Stimulated activated CD4-positive, alpha-beta T cell treated with anti-CD3 and anti-CD28 coated beads, Interleukin-15, amount 100 ng/mL, for 1 hour (primary cell): ENCODE measurements at places on chromosomes 7 and 10.
A peak's percentile ranks its signal among the peaks of the same experiment; 100 is the strongest.

DNA sequence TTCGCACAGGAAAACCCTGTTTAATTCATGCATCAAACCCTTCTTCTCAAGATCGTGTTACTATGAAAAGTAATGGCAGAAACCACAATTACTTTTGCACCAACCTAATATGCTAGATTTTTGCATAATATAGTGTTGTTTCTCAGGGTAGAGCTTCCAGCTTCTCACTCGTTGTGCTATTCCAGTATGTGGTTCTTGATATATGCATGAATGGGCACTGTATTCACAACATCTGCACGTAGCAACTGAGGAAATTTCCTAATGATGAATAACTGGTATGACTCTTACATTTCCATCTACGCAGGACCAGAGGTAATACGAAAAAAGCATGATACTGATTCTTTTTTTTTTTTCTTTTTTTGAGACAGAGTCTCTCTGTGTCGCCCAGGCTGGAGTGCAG is 326.6 kb upstream of the GALNT17 start:
- DNase-seq = no peak

- no peak for DNase-seq
Measured at GRCh38 chr7:32472015-32472414, 18.2 kb downstream of the LSM5 start.

- DNase-seq = no peak
Measured at GRCh38 chr10:80737209-80737608, 199.5 kb downstream of the SH2D4B start.

DNA sequence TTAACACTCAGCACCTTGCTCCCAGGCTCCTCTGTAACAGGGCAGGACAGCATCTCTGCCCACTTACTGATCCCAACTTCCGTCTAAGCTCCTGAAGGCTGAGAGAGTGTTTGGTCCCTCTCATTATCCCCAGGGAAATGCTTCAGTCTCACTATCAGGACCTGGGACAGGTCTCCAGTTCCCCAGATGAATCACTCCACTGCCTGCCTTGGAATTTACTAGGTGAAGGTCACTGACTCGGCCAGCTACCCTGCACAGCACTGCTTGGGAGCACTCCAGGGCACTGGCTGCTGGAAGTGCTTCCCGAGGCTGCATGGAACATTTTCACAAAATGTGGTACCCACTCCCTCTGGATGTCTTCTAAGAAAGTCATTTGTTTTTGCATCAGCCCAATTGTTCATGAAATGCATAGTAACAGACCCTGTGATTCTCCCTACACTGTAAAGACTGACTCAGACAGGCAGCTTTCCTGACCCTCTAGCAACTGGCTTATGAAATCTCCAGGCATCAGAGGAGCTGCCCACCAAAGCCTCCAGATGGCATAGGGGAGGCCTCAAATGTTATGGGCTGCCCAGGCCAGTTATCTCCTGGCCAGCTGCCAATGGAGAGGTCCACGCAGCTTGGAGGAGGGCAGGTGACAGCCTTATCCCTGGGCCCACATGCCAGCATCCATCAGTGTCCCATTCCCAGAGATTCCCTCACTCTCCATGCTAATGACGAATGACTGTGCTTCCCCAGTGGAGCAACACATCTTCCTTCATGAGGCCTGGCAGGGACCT is 89.1 kb downstream of the GFRA1 start:
- no peak for DNase-seq

DNA sequence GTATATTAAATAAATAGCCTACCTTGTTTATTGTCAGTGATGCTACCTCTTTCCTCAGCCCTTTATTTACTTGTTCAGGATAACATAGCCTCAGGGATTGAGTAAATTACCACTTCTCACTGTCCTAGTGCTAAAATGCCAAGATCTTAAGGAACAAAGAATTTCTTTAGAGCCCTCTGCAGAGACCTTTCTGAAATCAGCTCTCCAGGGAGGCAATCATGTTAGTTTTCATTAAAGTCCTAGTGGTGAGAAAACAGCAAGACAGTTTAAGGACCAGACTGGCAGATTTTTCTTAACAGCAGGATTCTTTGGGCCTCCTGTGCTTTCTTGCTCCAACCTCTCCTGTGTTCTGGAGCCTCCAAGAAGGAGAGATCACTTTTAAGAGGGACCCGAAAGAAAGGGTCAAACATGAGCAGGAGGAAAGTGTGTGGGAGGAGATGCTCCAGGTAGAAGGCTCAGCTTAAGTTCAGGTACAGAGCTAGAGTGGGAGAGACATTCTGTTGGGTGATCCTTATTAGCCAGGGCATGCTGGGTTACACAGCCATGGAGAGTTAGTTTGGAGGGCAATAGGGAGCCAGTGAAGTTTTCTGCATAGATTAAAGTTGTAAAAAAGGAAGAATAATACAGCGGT is 1.2 kb upstream of the PLCE1 start:
- DNase-seq = no peak

DNA sequence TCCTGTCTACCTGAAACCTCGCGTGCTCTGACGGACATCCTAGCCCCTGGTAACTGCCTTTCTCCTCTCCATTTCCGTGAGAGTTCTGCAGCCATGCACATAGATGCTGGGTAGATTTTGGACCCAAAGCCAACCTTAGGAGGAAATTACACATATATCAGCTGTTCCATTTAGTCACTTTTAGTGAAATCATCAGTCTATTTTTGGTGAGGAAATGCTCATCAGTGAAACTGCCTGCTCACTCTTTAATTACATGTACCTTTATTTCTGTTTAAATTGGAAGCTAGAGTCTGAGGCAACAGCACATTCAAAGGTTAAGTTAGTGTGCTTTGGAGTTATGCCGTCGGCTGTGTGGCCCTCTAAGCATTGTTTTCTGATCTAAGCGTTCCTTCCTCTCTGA is 231.3 kb downstream of the WDR37 start:
- DNase-seq = no peak

DNA sequence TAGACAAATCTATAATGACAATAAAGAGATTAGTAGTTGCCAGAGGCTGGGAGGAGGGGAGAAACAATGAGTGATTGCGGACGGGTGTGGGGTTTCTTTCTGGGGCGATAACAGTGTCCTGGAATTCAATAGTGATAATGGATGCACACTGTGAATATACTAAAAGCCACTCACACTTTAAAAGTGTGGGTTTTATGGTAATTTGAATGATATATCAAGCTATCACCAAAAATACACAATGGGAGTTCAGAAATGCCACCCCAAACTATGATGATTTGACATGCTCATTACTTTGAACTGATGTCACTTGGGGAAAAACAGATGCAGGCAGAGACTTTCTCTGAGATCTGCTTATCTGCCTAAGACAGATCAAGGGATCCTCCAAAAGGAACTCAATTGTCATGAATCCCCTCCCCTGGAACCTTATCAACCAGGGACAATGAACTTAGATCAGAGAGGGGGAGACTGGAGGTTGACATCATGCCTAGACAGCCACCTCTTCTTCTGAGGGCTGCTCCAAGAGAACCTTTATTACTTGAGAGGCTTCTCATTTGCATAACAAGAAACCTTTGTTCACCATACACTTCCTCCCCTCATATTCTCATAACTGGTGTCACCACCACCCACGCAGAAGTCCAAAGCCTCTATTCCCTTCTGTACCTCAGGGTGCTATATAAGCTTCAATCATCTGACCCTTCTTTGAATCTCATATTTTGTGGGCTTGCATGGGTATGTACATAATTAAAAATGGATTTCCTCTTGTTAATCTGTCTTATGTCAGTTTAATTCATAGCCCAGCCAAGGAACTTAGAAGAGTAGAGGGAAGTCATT is 14.8 kb upstream of the ZC3HAV1 start:
- no peak for DNase-seq

DNA sequence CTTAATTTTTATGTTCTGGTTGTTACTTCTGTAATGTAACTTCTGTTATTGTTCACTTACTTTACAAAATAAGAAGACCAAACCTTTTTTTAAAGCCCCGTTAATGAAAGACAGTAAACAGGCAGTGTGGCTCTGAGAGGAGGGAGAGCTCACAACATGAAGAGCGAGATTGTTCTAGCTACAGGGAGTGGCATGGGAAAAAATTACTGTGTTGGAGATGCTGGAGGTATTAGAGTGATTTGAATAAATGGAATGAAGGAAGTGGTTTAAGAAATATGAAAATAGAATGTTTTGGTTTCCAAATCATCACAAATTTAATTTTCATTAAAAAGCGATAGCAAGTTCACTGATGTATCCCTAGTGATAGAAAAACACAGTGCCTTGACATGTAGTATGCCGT is 31.8 kb downstream of the REEP3 start:
- DNase-seq = no peak

GRCh38 chr7:37765872-37766525 is 82.4 kb upstream of the NME8 start:
- DNase-seq = no peak

DNA sequence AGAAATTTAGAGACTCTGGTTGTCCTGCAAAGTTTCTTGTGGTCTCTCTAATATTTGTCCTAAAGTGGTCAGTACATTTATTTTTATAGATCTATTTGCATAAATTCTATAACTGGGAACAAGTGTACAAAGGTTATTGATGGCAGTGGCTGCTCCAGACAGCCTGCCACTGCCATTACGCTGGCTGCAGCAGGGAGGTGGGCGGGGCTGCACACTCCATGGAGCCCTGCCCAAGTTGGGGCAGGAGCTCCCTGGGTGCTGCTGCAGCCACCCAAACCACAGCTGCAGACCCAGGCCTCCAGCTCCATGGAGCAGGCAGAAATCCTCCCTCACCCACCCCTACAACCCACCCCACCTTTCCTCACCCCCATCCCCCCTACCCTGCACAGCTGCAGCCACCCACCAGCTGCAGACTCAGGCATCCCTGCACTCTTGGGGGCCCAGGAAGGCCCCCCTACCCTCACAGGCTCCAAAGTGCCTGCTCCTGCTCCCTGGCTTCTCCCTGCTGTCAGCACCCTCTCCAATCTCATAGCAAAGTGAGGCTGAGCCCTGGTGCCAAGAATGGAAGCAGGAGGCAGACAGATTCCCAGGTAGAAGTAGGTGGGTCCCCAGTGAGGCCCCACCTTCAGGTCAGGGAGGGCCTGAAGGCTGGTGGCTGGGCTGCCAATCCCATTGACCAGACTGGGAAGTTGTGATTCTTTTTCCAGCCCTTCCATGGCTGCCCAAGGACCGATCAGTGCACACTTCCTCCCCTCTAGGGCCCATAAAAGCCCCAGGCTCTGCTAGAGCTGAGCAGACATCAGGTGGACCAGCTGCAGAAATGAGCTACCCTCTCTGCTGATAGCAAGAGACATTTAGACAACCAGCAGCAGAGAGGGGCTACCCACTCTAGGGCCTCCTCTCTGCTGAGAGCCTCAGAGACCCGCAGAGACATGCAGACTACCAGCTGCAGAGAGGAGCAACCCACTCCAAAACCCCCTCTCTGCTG is 4.8 kb upstream of the CYP3A43 start:
- no peak for DNase-seq

GRCh38 chr10:104057717-104058116 is 28.0 kb downstream of the COL17A1 start:
- DNase-seq = no peak

DNA sequence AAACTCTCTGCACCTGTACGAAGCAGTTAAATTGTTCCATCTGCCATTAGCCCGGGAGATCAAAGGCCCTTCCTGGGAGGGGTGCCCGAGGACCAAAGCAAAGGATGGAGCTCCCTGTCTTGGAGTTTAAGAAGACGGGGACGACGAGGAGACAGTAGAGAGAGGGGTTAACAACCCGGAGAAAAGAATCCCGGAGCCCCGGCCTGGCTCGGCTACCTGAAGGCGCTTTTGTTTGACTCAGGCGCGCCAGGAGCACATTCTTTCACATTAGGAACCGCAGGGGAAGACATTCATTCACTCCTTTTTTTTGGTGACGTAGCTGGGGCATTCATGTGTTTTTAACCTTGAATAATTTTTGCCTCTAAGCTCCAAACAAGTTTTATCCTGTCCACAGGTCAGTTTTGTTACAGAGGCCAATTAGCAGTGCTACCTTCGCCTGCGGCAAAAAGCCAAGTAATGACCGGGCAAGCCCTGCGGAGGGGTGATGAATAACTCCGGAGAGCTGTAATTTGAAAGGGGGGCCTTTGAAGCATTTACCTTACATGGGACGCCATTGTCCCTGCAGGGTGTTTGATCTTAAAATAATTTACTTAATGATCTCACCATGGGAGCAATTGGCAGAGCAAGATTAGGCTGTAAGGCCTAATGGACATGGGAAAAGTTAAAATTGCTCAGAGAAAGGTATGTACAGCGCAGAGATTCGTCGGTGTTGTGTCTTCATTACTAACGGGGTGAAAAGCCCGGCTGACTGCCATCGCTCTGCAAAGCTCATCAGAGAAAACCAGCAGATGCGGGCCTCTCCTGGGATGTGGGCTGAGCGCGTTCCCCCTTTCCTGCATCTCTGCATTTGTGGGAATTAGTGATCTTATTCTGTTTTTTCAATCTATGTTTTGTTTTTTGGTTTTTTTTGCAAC is 258.0 kb upstream of the SP4 start:
- no peak for DNase-seq

GRCh38 chr7:4951903-4952636 is 6.9 kb downstream of the MMD2 start:
- DNase-seq = no peak

DNA sequence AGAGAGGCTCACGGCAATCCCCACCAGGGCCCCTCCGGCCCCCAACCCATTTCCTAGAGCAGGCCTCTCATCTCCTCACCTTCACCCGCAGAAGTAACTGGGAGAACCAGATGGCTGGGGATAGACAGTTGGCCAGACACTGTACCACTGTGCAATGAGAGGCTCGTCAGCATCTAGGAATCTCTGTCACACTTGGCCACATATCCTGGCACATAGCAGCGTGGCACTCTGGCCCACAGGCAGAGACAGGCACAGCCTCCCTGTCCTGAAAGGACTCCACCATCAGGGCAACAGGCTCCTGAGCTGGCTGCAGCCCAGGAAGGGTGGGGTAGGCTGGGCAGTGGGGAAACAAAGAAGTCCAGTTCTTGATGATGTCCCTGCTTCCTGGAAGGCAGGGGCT is 45.8 kb downstream of the C10orf143 start:
- DNase-seq = no peak

GRCh38 chr7:156497776-156498509 is 142.6 kb upstream of the RNF32 start:
- no peak for DNase-seq

GRCh38 chr7:2060701-2061100 is 172.0 kb downstream of the MAD1L1 start:
- no peak for DNase-seq

- no peak for DNase-seq
Measured at GRCh38 chr7:108234281-108234680, 104.1 kb upstream of the LAMB4 start.

- DNase-seq = peak; percentile 59
Measured at GRCh38 chr7:26864309-26865093, at the start of gene SKAP2. Gene SKAP2, minus strand, starts transcription at chr7:26864590. Its CDS starts 161 bp downstream, at chr7:26864429.

GRCh38 chr7:134836447-134836846 is 57.0 kb downstream of the CALD1 start:
- DNase-seq = no peak

DNA sequence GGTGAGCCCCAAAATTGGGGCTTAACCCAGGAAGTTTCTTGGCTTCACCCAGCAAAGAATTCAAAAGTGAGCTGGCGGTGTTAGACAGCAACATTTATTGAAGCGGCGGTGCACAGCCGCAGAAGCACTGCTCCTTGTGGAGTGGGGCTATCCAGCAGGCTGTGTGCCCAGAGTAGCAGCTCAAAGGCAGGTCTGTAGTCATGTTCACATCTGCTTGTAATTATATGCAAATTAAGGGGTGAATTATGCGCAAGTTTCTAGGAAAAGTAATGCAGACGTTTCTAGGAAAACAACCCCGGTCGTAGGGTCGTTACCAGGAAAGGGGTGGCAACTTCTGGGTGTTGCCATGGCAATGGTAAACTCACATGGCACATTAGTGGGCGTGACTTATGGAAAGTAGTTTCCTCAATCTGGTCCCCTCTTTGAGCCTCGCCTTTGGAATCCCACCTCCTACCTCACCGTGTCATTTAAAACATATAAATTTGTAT is 13.7 kb upstream of the KBTBD2 start:
- DNase-seq = peak; percentile 53
